ENCODE measurements at places on chromosomes 7 and 10.

- no peak for DNase-seq
Measured at GRCh38 chr10:61742812-61743211, 80.1 kb downstream of the CABCOCO1 start.

DNA sequence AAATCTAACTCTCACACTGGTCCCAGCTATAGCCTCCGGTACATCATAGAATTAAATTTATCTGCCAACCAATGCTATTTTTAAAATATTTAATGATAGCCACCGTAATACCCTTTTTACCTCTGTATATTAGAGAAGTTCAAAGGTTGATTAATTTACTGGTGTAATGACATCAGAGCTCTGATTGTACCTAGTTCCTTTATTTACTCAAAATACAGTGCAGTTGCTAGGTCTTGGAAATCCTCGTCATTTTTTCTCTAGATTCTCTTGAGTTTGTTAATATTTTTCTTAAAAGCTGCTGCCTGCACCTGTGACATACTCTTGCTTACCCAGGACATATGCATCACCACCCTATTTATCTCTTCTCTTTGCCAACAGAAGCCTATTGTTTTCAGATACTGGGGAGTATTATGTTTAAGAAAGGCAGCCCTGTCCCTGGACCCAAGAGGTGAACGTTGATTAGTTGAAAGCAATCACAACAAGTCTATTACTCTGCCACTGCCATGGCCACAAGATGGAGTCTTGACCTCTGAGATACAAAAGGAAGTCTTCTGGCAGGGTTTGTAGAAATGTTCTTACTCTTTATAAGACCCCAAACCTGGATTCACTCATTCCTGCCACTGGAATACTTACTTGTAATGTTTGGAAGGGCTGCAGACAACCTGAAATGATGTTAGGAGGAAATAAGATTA is 25.6 kb upstream of the TMEM26 start:
- no peak for DNase-seq

GRCh38 chr7:151018421-151019129 is 5.7 kb downstream of the ATG9B start:
- peak; percentile 49 for DNase-seq

DNA sequence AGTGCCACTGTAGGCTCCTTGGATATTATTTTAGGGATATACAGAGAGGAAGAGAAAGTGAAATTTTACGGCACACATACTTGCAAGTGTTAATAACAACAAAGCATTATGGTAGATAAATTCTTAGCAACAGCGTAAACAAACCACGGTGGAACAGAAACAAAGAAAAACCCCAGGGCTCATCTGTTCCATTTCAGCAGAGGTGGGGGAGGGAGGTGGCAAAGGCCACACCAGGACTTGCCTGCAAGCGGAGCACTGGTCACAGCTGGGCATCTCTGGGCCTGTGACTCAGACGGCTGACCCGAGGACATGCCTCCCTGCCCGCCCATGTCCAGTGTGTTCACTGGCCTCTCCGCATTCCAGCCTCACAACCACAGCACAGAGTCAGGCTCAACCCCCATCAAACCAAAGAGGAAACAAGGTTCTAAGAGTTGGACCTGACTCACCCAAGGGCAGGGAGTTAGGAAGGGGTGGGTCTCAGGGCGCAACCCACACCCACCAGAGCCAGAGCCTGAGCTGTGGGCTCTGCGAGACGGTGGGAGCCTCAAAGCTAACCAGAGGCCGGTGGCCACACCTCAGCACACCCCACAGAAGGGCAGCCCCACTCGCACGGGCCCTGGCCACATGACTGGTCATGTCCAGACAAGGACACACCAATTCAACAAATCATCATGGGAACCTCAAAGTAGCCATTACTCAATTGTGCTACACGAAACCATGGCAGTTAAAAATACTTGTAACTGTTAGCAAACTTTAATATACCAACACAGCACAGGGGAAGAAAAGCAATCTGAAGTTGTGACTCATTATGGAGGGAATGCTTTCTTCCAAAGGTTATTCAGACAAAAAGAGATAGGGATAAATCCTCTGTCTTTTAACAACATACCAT is 10.7 kb downstream of the ESYT2 start:
- peak; percentile 49 for DNase-seq

- DNase-seq = no peak
Measured at GRCh38 chr7:97064972-97065587, 40.4 kb upstream of the DLX5 start.

- DNase-seq = no peak
Measured at GRCh38 chr10:15262036-15262713, 93.7 kb upstream of the NMT2 start.

GRCh38 chr7:55427800-55428199 is 62.7 kb downstream of the LANCL2 start:
- DNase-seq = no peak

GRCh38 chr10:86035791-86036543 is 330.6 kb downstream of the GRID1 start:
- DNase-seq = no peak

GRCh38 chr7:107494315-107494751 is 24.5 kb downstream of the GPR22 start:
- DNase-seq = no peak

- DNase-seq = no peak
Measured at GRCh38 chr7:100802951-100803350, 24.4 kb downstream of the EPHB4 start.

DNA sequence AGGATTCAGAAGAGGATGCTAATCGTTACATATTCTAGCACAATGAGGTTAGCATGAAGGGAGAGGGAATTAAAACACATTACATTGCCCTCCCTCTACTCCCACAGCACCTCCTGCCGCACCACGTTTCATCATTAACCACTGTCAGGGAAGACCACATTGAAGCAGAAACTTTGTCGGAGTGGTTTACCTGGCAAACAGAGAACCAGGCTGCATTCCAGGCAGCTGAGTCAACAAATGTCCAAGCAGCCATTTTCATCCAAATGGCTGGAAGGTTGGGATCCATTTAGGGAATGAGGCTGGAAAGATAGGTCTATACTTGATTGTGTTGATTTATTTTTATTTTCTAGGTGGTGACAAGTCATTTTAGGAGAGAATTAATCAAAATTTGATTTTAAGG is 273.6 kb downstream of the DYNC1I1 start:
- DNase-seq = no peak

- no peak for DNase-seq
Measured at GRCh38 chr10:46077141-46077554, 31.1 kb upstream of the MSMB start.

DNA sequence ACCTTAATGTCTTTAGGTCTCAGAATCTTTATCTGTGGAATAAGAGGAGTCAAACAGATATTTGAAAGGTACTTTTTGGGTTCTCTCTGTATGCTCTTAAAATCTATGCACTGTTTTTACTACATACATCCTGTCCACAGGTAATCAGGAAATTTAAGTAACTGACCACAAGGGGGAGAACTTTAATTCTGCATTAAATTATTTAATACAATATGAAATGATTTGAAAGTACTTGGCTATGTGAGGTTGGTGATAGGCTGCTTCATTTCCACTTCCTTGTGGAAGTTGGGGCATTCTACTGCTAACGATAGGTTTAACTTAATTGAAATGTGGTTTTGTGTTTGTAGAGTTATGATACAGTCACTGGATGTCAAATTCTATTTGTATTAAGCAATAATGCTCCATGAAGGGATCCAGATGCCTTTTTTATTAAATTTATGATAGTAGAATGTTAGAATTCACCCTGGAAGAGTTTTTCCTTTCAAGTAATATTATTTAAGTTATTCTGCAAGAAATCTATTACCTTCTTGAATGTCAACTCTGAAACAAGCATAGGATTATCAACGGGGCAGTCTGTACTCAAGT is 6.0 kb downstream of the TEX47 start:
- DNase-seq = no peak

DNA sequence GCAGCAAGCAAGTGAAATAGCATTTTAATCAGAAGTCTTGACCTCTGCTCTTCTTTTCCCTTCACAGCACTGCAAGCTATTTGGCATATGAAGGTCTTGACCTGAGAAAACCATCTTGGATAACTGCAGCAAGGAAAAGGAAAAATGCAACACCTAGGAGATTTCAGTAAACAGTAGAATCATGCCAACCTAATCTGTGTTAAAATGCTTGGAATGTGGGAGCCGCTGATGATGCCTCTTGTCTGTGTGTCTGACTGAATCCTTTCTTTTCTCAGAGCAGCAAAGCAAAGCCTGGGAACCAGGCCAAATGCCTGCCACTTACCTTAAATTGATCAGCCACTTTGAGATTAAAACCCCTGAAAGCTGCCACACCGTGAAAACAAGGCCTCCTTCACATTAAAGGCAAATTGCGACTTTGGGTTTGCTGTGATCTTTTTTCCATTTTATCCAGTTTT is 80.4 kb upstream of the CDK6 start:
- no peak for DNase-seq

DNA sequence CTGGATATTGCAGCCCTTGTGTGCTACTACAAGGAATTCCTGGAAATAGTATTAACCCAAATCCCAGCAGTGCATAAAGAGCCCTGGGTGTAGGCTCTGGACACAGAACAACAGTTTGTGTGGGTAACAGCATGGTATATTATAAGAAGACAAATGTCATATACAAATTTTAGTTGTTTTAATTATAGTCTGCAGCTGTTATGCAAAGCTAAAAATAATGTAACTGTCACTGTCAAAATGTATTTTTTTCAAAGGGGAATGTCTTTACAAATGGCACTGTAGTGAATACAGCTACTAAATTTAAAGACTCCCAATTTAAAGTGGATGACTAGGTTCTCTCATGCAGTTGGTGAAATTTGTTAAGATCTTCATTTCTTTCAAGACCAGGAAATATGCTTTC is 339.0 kb downstream of the GPR37 start:
- no peak for DNase-seq

DNA sequence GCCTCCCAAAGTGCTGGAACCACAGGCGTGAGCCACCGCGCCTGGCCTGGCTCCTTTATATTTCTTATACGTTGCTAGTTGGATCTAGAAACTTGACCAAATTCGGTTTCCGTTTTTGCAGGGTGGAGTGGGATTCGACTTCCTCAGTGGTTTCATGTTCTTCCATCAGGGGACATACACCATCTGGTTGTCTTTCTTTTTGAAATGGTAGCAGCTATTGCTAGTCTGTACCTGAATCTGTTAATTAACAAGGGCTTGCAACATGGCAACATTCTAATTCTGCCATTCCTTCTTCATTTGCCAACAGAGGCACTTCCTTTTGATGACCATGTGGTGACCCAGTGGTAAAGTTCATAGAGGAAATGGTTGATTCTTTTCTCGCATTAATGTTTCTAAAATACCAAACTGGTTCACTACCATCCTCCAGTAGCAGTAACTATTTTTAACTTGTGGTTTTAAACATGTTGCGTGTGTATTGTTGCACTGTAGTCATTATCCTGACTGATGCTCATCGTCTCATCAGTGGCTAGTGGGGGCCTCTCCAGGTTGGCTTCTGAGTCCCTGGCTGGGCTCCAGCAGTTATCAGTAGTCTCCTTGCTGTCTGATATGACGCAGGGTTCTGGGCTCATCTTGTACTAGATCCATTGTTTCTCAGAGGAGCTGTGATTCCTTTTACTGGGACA is 159.2 kb downstream of the RGS10 start:
- DNase-seq = no peak

Data from stimulated activated CD4-positive, alpha-beta T cell treated with anti-CD3 and anti-CD28 coated beads, Interleukin-4, amount 100 ng/mL, for 1 hour (primary cell).